ENCODE measurements at places on chromosomes 2 and 18.

GRCh38 chr2:224357098-224357901 is 44.6 kb downstream of the FAM124B start:
- peak; percentile 49 for DNase-seq

DNA sequence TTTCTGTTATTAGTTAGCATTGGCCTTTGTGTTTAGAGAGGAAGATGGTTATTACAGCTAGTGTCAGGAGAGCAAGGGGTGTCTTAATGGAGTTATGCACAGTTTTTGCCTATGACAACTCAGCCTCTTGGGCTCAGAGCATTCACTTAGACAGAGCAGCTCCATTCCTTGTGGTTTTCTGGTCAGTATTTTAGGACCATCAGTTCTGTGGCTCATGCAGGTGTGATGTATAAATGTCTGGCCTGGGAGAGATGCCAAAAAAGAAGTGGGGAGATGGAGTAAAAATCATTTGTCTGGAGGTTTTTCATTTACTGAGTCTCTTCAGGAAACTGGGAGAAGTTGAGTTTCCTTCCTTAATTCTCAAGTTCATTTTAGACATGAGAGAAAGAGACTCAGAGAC is 79.7 kb downstream of the PRKCE start:
- DNase-seq, result no peak

- no peak for DNase-seq
These were observed 11.6 kb upstream of the GREB1L start for GRCh38 chr18:21230436-21230835.

DNA sequence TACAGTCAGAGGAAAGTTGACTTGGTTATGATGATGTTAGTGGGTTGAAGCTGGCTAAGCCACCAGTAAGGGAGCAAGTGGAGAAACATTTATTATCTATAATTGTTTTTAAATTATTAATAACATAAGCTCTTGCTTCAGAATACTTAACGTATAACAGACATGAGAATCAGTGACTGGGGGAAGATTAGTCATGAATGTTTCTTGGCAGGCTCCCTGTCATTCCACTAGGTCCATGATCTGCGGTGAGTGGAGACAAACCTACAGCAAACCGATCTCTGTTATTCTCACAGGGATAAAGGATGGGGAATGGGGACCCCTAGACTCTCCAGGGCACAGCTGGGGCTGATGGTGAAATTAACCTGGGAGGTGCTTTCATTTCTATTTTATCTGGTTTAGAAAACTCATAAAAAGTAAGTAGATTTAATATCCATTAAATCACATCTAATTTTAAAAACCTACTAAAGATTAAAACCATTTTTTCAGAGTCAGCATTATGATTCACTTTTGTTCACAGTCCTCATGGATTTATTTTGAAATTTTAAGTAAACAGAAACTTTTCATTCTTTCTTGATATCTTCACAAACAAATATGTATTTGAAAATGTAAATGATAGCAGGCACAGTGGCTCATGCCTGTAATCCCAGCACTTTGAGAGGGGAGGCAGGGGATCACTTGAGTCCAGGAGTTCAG is 420.3 kb downstream of the PTPRM start:
- no peak for DNase-seq

GRCh38 chr2:223859070-223859469 is 21.7 kb upstream of the AP1S3 start:
- DNase-seq, result no peak

GRCh38 chr2:119248311-119248710 is 24.7 kb downstream of the STEAP3 start:
- no peak for DNase-seq

DNA sequence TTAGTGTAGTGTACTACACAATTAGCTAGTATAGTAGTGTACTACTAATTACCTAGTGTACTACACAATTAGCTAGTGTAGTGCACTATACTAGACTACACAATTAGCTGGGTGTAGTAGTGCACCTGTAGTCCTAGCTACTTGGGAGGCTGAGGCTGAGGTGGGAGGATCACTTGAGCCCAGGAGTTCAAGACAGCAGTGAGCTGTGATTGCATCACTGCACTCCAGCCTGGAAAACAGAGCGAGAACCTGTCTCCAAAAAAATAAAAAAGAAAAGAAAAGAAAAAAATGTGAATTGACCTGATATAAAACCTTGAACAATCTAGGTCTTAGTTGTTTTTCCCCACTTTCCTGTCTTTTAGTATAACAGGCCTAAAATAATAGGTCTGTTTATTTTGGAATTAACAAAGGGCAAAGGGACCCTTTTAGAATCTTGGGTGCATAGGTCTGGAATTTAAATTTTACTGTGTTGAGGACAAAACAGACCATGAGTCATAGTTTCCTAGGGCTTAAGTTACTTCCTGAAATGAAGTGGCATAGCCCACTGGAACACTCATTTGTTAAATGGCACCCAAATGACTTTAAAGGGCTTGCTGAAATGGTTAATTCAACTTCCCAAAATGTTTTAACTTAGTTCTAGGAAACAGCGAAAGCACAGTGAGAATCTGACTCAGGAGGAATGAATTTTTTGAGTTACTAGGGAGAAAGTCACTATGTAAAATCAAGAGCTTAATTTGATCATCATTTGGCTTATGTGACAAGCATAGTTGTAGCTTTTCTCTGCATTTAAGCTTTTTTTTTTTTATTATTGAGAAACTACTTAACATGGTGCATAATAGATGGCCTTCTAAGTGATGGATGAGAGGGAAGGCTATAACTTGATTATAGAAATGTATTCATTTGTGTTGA is 50.7 kb upstream of the ARL5A start:
- no peak for DNase-seq

GRCh38 chr2:204967199-204967960 is 422.1 kb downstream of the PARD3B start:
- peak; percentile 37 for DNase-seq

- peak; percentile 93 for DNase-seq
These were observed at the start of gene FAM136A for GRCh38 chr2:70301344-70302194. Gene FAM136A, minus strand, starts transcription at chr2:70302067. Its CDS starts 56 bp downstream, at chr2:70302011.

DNA sequence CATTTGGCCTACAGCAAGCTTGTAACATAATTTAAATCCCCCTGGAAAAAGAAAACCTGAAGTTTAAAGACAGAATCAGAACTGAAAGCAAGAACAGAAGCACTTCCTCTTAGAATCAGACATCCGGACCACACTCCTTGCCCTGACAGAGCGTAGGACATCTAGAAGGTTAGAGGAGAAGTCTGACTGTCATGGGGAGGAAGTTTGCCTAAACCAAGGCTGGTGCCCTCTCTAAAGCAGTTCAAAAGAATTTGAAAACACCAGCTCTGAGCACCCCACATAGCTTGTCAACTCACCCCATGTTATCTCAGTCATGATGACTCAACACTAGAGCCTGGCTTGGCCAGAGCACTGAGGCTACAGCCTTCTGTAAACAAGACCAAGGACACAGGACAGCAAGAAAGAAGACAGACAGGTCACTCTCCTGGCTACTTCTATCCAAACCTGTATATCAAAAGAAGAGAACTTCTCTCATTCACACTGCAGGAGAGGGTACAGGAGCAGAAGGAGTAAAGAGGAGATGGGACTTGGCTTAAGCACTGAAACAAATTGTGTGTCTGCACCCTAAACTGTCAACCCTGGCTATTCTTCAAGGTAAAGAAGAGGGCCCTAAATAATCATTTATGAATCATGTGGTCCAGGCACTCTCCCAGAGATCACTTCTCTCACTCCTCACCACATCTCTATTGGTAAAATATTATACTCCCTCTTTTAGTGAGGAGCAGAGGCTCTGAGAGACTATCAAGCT is 198.6 kb downstream of the MEMO1 start:
- no peak for DNase-seq

DNA sequence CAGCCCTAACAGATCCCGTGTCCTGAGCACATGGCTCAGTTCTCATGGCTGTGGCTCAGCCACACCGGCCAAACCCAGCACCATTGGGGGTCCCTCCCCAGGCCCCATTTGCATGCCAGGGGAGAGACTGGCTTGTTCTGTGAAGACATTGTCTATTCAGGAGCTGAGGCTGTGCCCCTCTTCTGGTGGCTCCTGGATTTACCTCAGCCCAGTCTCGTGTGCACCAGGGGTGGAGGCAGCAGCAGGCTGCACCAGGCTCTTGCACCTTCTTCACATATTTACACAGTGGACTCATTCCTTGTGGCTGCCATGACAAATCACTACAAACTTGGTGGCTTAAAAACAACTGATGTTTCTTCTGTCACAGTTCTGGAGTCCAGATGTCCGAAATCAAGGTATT is 92.4 kb upstream of the ITGA6 start:
- DNase-seq, result no peak

DNA sequence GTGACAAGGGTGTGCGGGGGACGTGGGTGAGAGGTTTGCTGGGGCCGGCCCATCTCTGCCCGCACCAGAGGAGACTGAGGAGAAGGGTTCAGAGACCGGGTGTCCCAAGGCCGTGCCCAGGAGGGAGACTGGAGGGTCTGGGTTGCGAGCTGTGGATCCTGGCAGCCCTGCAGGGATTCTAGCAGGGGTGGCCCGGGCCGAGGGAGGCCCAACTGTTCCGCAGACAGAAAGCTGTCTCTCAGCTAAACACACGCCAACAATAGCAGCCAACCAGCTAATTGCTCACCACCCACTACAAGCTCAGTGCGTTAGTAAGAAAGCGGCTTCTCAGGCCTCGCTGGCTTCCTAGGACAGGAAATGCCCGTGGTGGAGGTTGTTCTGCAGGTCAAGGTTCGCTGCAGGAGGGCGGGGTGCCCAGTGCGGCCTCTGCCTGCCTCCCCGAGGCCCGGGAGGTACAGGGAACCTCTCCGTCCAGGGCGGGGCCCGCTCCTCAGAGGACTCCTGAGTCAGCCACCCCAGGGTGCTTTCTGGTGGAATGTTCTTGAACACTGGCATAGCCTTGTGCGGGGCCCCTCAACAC is 282.0 kb upstream of the PXDN start:
- no peak for DNase-seq

DNA sequence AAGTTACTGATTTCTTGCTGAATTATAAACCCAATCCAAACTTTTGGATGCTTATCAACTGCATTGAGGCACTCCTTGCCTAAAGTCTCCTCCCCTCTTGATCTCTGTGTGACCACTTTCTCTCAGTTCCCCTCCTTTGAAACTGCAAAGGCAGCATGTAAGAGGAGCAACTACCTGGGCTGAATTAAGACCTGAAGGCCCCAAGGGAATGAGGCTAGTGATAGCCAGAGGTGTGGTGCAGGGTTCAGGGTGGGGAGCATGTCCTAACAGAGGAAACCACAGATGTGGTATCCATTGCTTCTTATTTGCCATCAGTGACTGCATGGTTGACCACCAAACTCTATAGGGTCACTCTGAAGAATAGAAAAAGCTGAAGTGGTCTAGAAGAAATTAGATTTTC is 557.9 kb downstream of the TNS1 start:
- no peak for DNase-seq

DNA sequence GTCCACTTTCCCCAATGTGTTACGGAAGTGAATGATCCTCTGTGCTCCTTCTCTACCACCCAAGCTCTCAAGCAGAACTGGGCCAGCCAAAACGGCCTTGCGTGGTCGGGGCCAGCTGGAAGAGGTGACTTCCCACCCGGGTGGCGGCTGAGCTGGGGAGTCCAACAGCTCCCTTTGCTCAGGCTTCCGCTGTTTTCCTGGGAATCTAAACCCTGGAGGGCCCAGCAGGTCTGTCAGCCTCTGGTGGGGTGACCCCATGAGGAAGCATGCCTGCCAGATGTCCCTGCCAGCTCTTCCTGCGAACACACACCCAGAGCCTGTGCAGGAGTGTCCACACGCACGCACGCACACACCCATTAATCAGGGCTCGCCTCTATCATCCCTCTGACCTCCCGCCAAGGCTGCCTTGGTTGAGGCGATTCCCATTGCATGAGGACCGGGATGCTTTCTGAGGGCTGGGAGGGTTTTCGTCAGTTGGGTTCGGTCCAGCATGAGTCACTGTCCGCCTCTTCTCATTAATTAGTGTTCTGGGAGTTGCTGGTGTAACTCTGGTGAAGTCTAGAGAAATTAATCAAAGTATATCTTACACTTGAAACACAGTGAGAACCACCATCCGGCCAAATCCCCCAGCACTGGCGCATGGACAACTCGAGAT is 90.6 kb downstream of the TWIST2 start:
- DNase-seq, result no peak

DNA sequence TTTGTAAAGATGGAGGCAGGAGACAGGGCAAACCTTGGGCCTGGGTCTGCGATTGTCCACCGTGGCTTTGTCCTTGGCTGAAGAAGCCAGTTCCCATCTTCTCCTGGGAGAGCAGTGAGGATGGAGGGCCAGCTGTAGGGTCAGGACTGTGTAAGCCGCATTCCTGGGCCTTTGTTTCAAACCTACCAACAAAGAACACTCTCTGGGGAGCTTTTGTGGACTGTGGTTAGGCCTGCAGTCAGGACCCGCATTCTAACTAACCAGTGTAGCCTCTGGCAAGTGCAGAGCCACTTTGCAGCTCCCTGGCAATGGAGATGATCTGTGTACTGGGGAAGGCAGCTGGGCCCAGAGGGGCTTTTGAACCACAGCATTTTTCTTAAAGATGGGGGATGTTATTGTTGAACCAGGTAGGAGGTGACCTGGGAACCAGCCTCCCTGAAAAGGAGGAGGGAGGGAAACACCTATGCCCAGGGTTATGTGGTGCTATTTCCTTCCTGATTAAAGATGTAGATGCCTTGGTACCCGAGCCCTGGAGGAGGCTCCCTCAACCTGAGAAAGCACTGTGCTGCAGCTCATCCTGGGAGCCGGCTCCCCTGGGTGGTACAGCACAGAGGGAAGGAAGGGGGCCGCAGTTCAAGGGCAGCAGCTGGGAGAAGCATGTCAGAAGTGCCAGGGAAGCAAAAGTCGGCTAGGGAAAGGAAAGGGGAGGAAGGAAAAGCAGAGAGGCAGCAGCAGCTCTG is 12.7 kb upstream of the SMAD4 start:
- no peak for DNase-seq

DNA sequence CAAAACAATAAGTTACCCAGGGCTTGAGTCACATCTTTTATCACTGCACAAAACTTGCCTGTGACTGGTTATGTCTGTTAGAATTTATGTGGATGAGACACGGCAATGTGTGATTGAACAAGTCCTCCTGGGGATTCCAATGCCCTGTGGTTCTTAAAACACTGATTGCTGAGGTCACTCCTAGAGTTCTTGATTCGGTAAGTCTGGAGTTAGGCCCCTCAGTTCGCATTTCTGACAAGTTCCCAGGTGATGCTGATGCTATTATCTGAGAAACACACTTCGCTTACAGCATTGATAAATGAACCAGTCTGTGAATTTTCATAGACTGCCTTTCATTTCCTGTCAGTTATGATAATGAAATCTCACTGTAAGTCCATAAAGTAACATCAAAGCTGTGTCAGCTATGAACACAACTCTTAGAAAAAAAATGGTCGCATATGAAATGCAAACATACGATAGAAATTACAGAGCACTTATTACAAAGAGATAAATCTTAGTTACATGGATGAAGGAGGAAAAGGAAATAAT is 214.0 kb downstream of the DLGAP1 start:
- no peak for DNase-seq

DNA sequence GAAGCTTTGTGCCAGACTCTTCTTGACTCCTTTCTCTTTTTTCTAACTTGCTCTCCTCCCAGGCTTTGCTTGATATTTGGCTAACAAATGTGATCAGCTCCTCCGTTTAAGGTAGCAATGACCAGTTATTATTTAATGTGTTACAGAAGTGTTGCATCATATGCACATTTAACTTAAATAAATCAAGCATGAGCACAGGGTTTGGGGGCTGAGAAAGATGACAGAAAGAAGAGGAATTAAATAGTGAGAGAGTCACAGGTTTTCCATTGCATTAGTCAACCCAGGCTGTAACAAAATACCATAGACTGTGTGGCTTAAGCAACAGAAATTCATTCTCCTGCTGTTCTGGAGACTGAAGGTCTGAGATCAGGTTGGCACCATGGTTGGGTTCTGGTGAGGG is 343.8 kb downstream of the RPRM start:
- DNase-seq, result no peak
